ENCODE measurements at places on chromosomes 1 and 21. TPM values are rescaled to one million over a fixed set of nuclear protein-coding genes. Genes with fewer than 3 reads are reported as not detected.

DNA sequence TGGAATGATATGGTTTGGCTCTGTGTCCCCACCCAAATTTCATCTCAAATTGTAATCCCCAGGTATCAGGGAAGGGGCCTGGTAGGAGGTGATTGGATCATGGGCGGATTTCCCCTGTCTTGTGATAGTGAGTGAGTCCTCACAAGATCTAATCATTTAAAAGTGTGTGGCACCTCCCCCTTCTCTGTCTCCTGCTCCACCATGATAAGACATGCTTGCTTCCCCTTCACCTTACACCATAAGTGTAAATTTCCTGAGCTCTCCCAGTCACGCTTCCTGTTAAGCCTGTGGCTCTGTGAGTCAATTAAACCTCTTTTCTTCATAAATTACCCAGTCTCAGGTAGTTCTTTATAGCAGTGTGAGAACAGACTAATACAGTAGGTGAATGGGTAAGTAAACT, 109.3 kb downstream of the DMRTB1 start:
- DNase-seq = no peak

- peak; percentile 68 for DNase-seq
Observed at GRCh38 chr1:109498161-109498801, 4.4 kb downstream of the CYB561D1 start.

DNA sequence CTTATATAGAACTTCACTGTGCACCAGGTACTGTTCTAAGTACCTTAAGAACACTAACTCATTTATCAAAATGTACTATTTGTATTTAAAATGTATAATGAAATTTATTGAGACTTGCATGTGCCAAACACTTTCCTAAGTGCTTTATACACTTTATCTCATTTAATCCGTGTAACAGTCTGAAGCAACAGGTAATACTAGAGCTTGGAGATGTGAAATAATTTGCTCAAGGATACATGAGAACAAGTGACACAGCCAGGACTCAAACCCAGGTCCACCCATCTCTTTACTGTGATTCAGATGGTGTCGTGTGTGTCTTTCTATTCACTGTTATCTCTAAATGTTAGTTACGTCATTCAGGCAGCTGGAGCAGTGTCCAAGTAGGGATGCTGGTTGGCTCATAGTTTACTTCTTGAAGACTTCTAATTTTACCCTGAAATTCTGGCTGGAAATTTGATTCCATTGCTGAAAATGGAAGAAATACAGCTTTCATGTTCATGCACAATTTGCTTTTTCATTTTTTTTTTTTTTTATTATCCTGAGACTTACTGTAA, 169.7 kb upstream of the UBE2U start:
- peak; percentile 40 for DNase-seq

GRCh38 chr1:42847111-42847595, 740 bp downstream of the ZNF691 start:
- DNase-seq = no peak

- DNase-seq = no peak
Observed at GRCh38 chr1:114003431-114003830, 24.2 kb downstream of the OLFML3 start.

DNA sequence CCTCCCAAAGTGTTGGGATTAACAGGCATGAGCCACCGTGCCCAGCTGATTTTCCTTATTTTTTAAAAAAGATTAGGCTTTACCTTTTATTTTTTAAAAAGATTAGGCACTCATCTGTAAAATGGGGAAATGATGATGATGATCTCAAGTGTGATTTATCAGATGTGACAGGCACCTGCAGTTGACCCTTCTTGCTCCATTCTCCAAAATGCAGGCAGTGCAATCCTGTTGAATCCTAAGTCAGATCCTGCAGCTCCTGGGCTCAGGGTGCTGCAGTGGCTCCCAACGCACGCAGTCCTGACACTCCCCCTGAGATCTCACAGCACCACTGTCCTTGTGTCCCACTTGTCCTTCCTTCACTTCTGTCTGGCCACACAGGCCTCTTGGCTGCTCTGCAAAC, 257.3 kb upstream of the KAZN start:
- DNase-seq = no peak

DNA sequence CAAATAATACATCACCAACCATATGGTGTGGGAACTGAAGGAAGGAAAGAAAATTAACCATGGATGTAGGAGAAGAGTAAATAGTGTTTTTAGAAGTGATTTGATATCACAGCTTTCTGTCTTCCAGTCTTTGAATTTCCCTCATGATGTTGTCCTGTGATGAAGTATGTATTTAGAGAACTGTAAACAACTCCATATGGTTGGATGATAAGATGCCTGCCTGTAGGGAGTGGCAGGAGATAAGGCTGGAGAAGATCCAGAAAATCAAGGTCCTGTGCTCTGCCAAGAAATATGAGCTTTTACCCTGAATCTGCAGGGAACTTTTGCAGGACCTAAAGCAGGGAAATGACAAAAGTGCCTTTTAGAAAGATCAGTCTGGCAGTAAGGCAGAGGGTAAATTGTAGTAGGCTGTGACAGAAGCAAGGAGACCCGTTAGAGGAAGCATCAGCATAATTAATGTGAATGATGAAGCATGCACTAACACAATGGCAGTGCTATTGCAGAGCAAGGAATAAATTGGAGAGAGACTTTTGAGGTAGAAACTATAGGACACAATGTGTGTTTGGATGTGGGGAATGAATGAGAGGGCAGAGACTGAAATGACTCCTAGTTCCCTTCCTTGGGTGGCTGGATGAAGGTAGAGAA, 21.9 kb downstream of the CEPT1 start:
- DNase-seq = peak; percentile 10

DNA sequence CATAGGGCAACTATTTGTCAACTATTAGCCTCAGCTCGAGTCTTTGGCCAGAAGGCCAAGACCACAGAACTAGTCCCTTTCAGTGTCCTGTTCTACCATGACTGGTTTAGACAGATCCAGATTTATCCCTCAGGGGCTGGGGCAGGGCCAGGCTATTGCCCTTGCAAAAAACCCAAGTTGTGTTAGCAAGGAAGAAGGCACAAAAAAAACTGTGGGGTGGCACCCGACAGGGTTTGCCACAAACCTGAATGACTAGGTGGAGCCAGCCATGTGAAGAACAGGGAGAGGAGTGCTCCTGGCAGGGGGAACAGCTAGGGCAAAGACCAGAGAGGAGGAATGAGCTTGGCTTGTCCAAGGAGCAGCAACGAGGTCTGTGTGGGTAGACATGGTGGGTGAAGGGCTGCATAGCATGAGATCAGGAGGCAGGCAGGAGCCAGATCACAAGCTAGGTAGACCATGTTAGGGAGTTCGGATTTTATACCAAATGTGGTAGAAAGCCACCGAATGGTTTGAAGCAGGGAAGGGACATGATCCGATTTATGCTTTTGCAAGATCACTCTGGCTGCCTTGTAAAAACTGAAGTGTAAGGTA, 4.3 kb downstream of the DCST1 start:
- no peak for DNase-seq

GRCh38 chr1:13570924-13571323, 12.7 kb upstream of the PDPN start:
- no peak for DNase-seq

DNA sequence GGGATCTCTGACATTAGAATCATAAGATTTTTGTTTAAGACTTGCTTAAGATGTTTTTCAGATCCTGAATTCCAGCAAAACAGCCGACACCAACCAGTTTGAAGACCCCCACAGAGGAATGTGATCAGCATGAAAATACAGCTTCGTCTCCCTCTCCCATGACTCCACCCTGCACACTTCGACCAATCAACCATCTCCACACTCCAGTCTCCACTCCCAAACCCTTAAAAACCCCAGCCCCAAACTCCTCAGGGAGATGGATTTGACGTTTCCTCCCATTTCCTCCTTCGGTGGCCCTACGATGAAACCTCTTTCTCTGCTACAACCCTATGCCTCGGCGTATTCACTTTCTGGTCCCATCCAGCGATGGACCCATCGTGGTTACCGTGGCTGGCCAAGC, 30.1 kb upstream of the KIF26B start:
- DNase-seq = no peak

DNA sequence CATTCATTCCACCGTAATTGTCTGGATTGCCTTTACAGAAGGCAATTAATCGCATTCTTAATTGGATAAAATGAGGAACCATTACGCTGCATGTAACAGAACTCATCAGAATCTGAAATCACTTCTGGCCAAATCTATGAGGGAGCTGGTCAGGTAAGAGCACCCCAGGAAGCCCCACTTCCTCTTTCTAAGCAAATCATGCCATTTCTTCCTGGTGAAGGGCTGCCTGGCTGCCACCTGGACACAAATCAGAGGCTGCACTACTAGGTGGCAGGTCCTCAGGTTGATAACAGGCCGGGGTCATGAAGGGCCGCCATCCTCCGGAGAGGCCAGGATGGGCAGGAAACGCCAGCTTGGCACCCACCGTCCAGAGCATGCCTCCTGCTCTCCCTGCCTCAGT, 73.7 kb downstream of the CAPZB start:
- no peak for DNase-seq

DNA sequence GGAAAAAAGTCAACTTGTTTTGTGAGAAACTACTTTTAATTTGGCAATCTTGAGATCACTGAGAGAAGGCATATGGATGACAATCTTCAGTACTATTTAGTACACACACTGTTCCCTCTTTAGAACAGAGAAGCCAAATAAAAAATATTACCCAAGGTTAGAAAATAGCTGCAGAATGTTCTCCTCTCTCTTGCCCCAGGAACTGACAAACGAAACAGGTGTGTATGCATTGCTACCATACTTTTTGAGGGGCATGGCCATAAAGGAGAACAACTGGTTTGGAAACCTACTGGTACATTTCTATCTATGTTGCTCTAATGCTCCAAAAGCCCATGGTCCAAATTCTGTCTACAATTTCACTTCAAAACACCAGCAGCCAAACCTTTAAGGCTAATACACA, 5.7 kb downstream of the TOR1AIP2 start:
- DNase-seq = no peak

GRCh38 chr1:218482683-218483082, 137.5 kb downstream of the TGFB2 start:
- DNase-seq = no peak

GRCh38 chr1:238568735-238569134, 678.0 kb upstream of the ZP4 start:
- DNase-seq = no peak

GRCh38 chr1:208990456-208990855, 593.1 kb upstream of the CAMK1G start:
- no peak for DNase-seq

DNA sequence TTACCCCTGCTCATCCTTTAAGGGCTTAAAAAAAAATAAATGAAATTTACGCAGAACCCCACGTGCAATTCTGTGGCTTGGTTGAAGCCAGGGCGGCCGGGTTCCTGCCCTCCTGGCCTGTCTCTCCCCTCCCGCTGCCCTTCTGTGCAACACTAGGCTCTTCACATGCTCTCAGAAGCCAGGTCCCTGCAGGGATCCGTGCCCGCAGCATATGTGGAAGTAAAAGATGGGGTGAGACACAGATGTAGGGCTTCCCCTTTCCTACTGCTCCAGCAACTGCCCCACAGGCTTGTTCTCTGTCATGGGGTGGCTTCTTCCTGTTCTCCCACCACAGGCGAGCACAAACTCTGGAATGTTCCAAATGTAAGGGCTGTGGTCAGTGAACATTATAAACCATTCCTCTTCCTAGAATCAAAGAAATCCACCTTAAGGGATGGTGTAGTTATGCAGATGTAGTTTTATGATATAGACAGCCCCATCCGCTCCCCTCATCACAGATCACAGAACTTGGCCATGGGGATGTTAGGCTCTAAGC, 535.4 kb downstream of the KIF26B start:
- DNase-seq = no peak

DNA sequence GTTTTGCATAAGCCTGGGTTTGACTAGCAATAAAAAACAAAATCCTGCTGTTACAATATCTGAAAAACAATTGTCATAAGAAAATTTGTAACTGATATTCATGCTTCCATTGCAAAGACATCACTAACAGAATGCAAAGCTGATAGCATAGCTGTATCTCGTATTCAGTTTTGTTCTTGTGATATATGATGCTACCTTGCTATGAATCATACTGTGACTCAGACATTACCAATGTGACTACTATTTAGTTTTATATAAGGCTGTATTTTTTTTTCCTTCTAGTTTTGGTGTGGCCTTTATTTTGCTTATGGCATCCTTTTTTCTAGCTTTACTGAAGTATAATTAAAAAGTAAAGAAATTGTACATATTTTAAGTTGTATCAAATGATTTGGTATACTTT, 1381.8 kb downstream of the MRPL39 start:
- DNase-seq = no peak

- DNase-seq = no peak
Observed at GRCh38 chr1:198639671-198640143, 867 bp downstream of the PTPRC start.

DNA sequence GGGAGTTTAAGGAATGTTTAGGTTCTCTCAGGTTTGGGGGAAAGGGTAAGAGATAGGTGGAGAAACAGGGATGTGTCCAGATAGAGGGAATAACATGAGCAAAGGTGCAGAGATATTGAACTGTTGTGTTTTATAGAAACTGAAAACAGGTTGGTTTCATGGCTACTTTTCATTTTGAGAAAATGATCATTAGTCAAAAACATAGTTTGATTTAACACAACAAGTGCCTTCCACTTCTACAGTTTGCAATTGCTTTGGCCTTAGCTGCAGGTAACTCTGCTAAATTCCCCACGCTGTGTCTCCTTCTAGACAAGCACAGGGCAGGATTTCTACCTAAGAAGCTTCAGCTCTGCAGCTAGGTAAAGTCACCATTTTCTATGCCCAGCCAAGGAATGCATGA, 124.9 kb downstream of the RGS2 start:
- no peak for DNase-seq

- peak; percentile 19 for DNase-seq
Observed at GRCh38 chr21:44708213-44708865, 3.0 kb downstream of the TSPEAR start.

DNA sequence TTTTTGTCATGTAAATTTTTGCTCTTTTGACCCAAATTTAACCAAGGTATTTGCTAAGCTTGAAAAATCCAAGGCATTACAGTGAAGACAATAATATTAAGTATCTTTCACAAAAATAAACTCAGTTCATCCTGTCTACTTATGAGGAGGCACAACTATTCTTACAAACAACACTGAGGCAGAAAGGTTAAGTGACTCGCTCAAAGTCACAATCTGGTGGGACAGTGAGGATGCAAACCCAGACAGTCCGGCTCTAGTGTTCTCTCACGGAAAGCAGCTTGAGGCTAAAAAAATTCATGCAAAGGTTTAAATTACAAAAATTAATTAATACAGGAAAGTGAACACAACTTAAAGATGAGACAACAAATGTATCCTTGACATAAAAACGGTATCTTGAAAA, 125.3 kb downstream of the SIPA1L2 start:
- DNase-seq = no peak

KCNE2 gene
- total RNA-seq = 38.8 TPM

MTMR11 gene
- 3.6 TPM for total RNA-seq

COL9A2 gene
- 79.0 TPM for total RNA-seq

TTLL7 gene
- 1.4 TPM for total RNA-seq

LAMB3 gene
- 64.2 TPM for total RNA-seq

SELENON gene
- 16.9 TPM for total RNA-seq

TIMM17A gene
- 3.5 TPM for total RNA-seq

CCDC181 gene
- not detected for total RNA-seq

FOXD2 gene
- total RNA-seq = under 0.01 TPM

C1QB gene
- total RNA-seq = 74.4 TPM

FMOD gene
- total RNA-seq = 14.7 TPM
